Activated T-helper 1 cell treated with anti-CD3 and anti-CD28 coated beads, Interleukin-2, amount 50 U/mL, for 16 hours (primary cell): ENCODE measurements at places on chromosomes 2 and 18.

GRCh38 chr18:45913276-45913675 lies 53.9 kb downstream of the EPG5 start:
- DNase-seq: no peak

- no peak for DNase-seq
Observed at GRCh38 chr2:239278941-239279365, 121.9 kb downstream of the HDAC4 start.

- peak; percentile 41 for DNase-seq
Observed at GRCh38 chr18:9017167-9017904, 85.2 kb upstream of the NDUFV2 start.

GRCh38 chr2:58959996-58960395 lies 718.9 kb upstream of the FANCL start:
- DNase-seq: no peak

- DNase-seq: no peak
Observed at GRCh38 chr2:46847726-46848412, 67.7 kb downstream of the MCFD2 start.

- no peak for DNase-seq
Observed at GRCh38 chr2:46298522-46299353, 1.5 kb downstream of the EPAS1 start.

GRCh38 chr2:188130317-188130716 lies 161.4 kb upstream of the GULP1 start:
- DNase-seq: no peak

DNA sequence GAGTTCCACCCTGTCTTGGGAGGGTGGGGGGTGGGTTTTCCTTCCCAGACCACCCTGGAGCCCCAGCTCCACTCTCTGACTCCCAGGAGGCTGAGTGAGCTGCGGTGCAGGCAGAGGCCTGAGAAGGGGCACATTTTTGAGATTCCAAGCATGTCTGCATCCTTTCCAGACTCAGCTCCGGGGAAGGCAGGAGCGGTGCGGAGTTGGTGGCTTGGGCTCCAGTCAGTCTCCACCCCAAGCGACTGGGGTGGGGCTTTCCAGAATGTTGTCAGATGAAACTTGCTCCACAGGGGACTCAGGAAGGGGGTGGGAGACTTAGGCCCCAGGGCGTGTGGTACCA lies 44.2 kb upstream of the HS6ST1 start:
- DNase-seq: no peak

DNA sequence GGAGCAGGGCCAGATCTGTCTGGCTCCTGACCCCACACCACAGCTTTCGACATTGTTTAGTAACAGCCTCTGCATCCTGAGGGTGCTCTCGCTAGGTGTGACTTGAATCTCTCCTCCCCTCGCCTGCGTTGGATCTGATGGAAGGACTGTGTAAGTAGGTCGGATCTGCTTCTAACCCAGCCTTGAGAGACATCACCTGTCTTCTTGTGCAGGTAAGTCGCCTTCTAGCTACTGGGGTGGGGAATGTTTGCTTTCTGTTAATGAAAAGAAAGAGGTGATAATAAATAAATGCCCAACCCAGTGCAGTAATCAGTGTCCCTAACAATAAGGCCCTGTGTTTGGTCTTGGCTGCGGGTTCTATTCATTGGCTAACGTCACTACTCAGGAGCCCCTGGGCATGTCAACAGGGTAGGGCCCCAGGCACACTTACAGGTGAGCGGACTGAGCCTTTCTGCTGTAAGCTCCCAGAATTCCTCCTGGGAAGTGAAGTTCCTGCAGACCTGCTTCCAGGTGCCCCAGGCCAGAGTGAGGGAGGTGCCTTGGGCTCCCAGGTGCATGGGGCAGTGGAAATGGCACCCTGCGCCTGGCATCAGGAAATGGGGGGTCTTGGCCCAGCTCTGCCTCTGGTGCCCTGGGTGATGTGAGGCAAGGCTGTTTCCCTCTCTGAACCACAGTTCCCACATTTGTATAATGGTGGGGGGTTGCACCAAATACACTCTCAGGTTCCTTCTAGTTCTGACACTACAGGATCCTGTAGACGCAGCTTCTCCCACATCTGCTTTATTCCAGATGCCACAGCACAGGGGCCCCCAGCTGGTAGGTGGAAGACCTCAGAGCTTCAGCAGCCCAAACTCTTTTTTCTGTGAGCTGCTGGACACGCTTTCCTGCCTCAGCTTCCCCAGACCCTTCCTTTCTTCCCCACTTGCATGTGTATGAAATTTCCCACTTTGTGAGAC lies 11.2 kb upstream of the FOSL2 start:
- no peak for DNase-seq

- no peak for DNase-seq
Observed at GRCh38 chr2:234249873-234250272, 199.4 kb downstream of the SPP2 start.

GRCh38 chr2:110865188-110865587 lies 132.8 kb downstream of the ACOXL start:
- DNase-seq: no peak

DNA sequence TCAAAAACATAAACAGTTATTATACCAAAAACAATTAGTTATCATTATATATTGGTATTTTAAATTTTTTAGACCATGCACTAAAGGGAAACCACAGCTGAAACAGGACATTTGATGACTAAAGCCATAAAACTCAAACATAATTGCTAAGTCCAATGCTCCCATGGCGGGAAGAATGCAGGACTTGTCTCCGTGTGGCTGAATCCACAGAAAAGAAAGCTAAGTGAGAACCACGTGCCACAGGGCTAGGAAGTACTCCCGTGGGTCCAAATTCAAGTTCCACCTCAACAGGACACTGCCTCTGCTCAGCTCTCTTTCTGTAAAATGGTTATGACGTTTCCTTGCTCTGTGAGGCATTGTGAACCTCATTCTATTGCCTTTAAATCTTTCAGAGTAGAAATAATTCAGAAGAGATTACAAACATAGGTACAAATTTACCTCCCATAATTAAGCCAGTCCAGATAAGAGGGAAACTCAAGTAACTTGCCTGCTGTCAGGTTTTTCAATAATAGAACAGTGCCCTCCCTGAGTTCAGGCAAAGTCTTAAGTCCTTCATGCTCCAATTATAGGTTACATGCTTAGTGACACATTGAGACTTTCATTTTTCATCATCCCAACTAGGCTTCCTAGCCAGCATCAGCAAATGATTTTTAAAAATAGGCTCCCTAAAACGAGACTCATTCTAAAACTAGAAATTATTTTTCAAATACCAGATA lies 36.7 kb downstream of the FTCDNL1 start:
- DNase-seq: no peak

DNA sequence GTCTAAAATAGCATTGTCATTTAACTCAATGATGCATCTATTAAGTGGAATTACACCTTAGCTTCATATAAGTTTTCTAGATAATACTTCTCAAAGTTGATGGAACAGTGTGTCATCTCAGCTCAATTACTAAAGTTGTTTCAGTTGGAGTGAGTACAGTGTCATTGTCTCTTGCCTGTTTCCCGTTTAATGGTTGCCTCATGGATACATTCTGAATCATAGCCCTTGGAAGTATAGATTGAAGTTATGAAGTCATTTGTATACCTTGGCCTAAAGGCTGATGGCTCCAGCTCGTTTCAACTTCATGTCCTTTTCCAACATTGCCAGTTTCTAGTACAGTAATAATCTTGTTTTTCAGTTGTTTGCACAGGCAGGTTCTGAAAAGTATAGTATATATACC lies 130.5 kb upstream of the NOSTRIN start:
- DNase-seq: no peak
